ENCODE measurements at places on chromosomes 12 and 14. TPM values are rescaled to one million over a fixed set of nuclear protein-coding genes. Genes with fewer than 3 reads are reported as not detected.

The WNT5B gene
- total RNA-seq, result 208 TPM

The ACSM4 gene
- not detected for total RNA-seq

The LMO3 gene
- total RNA-seq, result not detected

The NGDN gene
- 26.9 TPM for total RNA-seq

The TAS2R10 gene
- not detected for total RNA-seq

The MGST1 gene
- 196 TPM for total RNA-seq

The MMP19 gene
- total RNA-seq, result not detected

The SPTB gene
- total RNA-seq, result not detected

The HOXC13 gene
- total RNA-seq, result 1.7 TPM

The NELL2 gene
- not detected for total RNA-seq

The KRT6C gene
- total RNA-seq, result not detected

The AGAP2 gene
- not detected for total RNA-seq

- no peak for DNase-seq
These were observed 380.3 kb upstream of the TBX3 start for GRCh38 chr12:115064296-115064695.

DNA sequence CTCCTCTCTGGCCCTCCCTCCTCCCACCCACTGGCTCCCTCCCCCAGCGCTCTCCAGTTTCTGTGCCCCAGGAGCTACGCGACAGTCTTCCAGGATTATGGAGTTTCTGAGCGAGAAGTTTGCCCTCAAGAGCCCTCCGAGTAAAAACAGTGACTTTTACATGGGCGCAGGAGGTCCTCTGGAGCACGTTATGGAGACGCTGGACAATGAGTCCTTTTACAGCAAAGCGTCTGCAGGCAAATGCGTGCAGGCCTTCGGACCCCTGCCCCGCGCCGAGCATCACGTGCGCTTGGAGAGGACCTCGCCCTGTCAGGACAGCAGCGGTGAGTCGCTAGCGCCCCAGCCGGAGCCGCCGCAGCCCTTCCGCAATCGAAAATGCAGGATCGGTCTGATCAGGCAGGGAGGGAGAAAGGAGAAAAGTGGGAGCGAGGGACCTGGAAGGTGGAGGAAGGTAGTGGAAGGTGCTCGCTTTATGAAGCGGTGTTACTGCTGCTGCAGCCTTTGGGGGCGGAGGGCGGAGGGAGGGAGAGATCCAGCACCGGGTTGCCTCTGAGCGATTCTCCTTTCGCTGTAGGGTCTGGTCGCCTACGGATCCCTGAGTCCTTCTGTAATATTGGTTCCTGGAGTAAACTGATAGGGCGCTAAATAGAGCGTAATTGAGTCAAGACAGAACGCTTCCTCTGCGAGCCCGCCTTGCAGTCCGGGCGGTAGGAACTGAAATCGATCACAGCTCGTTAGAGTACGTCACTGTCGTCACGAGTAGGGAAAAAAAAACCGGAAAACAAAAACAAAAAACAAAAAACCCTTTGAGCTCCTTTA is at the start of gene ALX1:
TSS of gene ALX1 (plus strand) at position 56 of the 819 bp plus-strand sequence. CDS start at position 98, 42 bp downstream.
- DNase-seq, result peak; percentile 83

- DNase-seq, result no peak
These were observed 168.7 kb upstream of the CNOT2 start for GRCh38 chr12:70074510-70074909.

GRCh38 chr12:99600388-99600787 is 47.2 kb upstream of the GARIN6 start:
- DNase-seq, result no peak

- DNase-seq, result no peak
These were observed 4.2 kb downstream of the SPRYD3 start for GRCh38 chr12:53074999-53075370.

DNA sequence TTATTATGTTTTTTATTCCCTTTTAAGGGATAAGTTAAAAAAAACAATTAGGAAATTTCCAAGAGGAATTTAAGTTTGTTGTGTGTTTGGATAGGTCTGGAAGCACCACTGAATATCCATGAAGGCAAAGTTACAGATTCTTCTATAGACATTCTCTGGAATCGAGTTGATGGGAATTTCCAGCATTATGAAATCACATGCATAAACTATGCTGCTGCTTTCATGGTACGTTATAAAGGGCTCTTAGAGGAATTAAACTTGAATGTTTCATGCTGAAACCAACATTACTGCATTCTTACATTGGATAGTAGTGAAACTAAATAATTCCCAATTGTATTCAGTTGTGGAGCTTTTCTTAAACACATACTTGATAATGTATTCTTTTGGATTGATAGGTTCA is 21.5 kb upstream of the PTPRQ start:
- no peak for DNase-seq

DNA sequence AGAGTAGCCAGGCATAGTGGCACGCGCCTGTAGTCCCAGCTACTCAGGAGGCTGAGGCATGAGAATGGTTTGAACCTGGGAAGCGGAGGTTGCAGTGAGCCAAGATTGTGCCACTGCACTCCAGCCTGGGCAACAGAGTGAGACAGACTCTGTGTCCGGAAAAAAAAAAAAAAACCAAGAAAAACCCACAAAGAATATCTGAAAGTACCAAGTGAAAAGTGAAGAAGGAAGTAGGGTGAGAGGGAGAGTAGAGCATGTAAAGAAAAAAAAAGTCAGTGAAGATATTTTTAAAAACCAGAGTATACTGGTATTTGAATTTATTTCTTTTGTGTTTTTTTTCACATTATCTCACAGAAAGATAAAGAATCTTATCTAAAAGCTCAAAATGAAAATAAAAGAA is 43.3 kb upstream of the ISM2 start:
- DNase-seq, result no peak

DNA sequence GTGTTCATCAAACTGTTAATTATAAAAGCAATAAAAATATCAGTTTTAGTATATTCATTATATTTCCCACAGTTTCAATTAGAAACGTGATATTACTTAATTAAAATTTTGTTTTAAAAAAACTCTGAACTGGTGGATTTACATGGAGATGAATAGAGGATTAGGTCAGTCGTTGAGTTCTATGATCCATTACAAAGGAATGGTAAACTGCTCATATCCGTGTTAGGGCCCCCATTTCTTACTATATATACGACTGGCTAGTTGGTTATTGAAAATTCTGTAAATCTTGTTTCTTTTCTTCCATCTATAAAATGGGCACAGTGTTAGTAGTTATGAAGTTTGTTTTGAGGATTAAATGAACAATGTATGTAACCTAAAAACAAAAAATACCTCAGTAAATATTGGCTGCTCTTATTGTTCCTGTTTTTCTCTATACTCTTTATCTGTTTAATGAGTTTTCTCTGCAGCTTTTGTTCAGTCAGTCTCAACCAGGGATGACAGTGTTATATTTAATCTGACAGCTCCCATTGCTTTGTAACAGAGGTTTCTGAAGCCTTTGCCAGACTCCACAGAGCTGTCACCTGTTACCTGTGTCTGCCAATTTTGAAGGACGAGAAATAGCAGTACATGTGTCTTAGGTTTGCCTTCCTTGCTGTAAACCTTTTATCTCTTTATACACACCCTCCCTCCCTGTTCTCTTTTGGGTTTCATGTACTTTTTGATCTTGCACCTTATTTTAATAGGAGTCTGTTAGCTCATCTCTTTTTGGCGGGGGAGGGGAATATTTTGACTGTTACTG is 41.5 kb downstream of the FRS2 start:
- no peak for DNase-seq

- no peak for DNase-seq
These were observed 20.8 kb downstream of the FAM222A start for GRCh38 chr12:109734219-109735000.

- DNase-seq, result no peak
These were observed 2.1 kb upstream of the RNASE13 start for GRCh38 chr14:21036751-21037150.

DNA sequence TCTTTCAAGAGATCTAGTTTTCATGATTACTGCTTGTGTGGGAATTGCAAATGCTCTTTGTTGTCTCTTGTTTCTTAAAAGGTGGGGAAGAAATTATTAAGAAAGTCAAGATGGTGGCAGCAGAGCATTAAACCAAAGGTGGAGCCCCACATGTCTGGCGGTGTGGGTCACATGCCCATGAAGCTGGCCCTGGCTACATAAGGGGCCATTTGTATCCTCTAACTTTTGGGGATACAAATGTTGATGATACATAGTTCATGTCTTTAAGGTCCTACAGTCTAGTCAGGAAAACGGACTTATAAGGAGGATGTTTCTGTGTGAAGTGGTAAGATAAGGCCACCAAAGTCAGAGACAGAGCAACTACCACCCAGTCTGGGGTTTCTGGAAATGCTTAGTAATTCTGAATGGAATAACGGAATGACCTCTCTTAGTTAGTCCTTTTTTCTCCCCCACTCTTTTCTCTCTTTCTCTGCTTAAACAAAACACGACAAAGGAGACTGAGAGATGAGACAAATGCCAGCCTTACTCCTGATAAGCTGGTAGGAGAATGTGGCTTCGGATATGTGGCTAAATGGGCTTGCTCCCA is 39.9 kb upstream of the PTHLH start:
- no peak for DNase-seq

GRCh38 chr12:93521225-93522080 is 51.0 kb upstream of the SOCS2 start:
- DNase-seq, result peak; percentile 8

GRCh38 chr12:57811028-57811755 is 7.3 kb downstream of the AVIL start:
- DNase-seq, result no peak

- DNase-seq, result no peak
These were observed 128.0 kb upstream of the RAP1B start for GRCh38 chr12:68482660-68483059.

DNA sequence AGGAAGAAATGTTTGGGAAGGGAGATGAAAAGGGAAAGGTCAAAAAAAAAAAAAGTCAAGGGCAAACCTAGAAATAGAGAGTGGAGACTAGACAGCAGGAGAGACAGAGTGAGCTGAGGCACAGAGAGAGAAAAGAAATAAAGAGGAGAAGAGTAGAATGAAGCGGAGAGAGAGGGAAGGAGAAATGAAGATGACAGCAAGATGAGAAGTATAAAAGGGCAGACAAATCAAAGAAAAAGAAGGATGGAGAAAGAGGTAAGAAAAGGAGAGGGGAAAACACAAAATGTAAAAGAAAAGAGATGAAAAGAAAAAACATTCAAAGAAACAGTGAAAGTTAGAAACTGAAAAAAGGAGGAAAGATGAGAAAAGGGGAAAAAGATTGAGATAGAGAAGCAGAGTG is 53.0 kb downstream of the TC2N start:
- no peak for DNase-seq

DNA sequence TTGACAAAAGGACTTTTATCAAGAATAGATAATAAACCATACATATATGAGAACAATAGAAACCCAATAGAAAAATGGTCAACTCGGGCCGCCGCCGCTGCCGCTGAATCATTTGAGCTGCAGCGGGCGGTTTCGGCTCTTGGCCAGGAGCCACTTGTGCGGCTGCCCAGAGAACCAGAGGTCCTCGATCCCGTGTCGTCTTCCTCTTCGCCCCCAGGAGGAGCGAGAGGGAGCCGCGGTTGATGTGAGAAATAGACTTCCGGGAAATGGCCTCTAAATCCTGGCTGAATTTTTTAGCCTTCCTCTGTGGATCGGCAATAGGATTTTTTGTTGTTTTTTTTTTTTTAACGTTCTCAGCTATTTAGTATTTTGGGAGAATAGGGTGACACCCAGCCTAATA is 44.8 kb downstream of the CPSF6 start:
- peak; percentile 86 for DNase-seq

DNA sequence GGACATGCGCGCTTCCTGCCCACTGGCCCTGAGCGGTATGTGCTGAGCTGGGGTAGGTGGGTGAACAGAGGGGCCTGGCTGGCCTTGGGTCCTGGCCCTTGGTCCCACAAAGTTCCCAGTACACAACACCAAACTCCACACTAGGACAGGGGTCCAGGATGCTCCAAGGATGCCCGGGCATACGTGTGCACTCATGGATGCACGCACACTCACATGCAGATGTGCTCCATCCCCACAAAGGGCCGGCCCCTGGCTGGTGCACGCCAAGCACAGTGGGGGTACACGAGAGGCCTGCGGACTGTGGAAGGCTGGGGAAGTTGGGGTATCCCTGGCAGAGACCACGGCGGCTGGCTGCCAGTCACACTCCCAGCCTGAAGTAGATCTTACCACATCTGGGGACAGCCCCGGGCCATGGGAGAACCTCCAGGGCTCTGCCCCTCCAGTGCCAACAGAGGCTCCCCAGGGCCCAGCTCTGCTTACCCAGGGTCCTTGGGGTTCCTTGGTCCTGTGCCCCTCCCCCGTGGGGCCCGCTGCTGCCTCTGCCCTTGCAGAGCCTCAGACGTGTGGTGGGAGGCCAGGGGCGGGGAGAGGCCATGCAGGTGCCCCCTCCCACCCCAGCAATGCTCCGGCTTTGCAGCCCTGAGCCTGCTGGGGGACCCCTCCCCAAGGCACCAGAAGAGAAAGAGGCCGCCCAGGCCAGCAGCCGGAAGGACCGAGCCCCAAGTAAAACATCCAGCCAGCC is 24.0 kb upstream of the NUDT14 start:
- no peak for DNase-seq

- peak; percentile 46 for DNase-seq
These were observed 234.9 kb upstream of the CAND1 start for GRCh38 chr12:67034110-67034879.

GRCh38 chr14:34081576-34082136 is 130.8 kb upstream of the EGLN3 start:
- peak; percentile 14 for DNase-seq

DNA sequence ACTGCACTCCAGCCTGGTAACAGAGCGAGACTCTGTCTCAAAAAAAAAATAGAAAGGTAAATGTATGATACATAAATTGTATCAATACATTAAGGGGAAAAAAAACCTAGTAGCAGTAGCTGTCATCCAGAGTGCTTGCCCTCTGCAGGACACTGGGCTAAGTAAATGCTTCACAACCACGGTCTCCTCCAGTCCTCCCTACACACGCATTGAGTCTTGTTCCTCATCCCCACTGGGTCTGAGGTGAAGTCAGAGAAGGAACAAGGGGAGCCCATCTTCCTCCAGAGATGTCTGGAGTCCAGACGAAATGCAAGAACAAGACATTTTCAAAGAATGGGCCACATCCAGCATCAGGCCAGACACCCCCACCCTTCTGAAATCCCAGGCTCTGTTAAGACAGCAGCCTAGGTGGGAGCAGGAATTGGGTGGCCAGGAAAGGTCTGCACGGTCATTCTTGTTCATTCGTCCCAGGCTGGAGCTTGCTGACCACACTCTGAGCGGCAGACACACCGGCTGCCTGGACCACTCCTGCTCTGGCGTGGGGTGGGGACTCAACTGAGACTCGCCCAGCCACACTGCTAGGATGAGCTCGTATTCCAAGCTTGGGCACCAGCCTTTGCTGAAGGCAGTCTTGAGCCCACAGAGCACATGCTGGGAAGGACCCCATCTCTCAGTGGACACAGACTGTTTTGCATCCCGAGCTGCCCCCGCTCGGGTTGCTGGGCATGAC is 45.5 kb downstream of the CHGA start:
- no peak for DNase-seq

- no peak for DNase-seq
These were observed 17.1 kb upstream of the KRT77 start for GRCh38 chr12:52720365-52720886.

GRCh38 chr14:70114621-70115156 is 74.1 kb downstream of the SLC8A3 start:
- no peak for DNase-seq
